ENCODE measurements at places on chromosomes 2 and 18.

- peak; percentile 34 for DNase-seq
Observed at GRCh38 chr2:201116115-201116958, at the start of gene CFLAR. Gene CFLAR, plus strand, starts transcription at chr2:201116164. Its CDS starts 13,702 bp downstream, at chr2:201129866.

GRCh38 chr2:18242716-18243115 lies 317.7 kb downstream of the RDH14 start:
- DNase-seq = no peak

- DNase-seq = no peak
Observed at GRCh38 chr2:31525876-31526275, 54.9 kb downstream of the SRD5A2 start.

GRCh38 chr18:39487932-39488331 lies 1922.3 kb upstream of the CELF4 start:
- peak; percentile 31 for DNase-seq

GRCh38 chr2:225487878-225488416 lies 88.4 kb downstream of the NYAP2 start:
- no peak for DNase-seq

- DNase-seq = peak; percentile 26
Observed at GRCh38 chr2:227862227-227862740, 9.1 kb upstream of the DAW1 start.

Measured in NCI-H1930 (cell line).